ENCODE measurements at places on chromosomes 6 and 20.

DNA sequence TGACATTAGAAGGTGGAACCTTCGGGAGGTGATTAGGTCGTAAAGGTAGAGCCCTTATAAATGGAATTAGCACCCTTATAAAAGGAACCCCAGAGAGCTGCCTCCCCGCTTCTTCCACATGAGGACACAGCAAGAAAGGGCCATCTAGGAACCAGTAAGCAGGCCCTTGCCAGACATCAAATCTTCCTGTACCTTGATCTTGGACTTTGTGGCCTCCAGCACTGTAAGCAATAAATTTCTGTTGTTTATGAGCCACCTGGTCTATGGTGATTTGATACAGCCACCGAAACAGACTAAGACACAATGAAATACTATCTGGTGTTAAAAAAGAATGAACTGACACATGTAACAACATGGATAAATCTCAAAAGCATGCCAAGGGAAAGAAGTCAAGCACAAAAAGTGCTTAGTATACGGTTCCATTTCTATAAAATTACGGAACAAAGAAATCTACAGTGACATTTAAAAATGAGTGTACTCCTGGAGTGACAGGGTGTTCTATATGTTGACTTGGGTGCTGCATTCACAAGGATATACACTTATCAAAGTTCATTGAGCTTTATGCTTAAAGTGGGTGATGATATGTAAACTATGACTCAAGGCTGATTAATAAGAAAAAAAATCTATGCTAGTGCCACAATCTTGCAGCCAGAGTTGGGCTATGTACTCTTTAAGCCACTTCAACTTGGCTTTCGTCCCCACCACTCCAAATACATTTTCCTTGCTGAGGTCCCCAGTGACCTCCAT is 18.4 kb downstream of the SERPINB1 start:
- DNase-seq, result no peak
- H3K4me1 ChIP-seq, result peaks cover 6% of the 10 kb centered on the region
- H3K27ac ChIP-seq, result no peak overlapping the region

DNA sequence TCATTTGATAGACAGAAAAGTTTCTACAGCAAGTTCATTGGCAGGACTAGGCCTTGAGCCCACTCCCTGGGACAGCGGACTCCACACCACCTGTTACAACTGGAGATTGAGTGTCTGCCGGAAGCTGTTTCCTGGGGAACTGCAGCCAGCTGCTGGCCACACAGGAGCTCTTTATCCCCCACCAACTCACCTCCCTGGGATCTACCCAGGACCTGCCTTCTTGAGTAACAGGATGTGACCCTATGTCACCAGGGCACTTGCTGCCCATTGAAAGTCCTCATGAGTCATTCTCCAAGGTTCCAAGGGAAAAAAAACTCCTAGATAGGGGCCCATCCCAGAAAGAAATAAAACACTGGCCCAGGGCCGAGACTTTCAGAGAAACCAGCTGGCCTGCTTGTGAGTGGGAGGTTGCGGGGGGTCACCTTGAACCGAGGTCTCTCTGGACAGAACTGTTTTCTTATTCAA is 37.4 kb upstream of the SLC9A8 start:
- no peaks in the 10 kb centered on the region for H3K36me3 ChIP-seq
- no peak overlapping the region for H3K4me3 ChIP-seq
- H3K27ac ChIP-seq, result peak overlapping the region; percentile 25
- DNase-seq, result peak; percentile 91
- no peaks in the 10 kb centered on the region for H3K27me3 ChIP-seq

- no peak for DNase-seq
- H3K4me1 ChIP-seq, result no peaks in the 10 kb centered on the region
- H3K4me3 ChIP-seq, result no peak overlapping the region
- H3K27me3 ChIP-seq, result no peaks in the 10 kb centered on the region
- no peak overlapping the region for H3K27ac ChIP-seq
Observed at GRCh38 chr20:23652371-23652770, 14.6 kb upstream of the CST3 start.

DNA sequence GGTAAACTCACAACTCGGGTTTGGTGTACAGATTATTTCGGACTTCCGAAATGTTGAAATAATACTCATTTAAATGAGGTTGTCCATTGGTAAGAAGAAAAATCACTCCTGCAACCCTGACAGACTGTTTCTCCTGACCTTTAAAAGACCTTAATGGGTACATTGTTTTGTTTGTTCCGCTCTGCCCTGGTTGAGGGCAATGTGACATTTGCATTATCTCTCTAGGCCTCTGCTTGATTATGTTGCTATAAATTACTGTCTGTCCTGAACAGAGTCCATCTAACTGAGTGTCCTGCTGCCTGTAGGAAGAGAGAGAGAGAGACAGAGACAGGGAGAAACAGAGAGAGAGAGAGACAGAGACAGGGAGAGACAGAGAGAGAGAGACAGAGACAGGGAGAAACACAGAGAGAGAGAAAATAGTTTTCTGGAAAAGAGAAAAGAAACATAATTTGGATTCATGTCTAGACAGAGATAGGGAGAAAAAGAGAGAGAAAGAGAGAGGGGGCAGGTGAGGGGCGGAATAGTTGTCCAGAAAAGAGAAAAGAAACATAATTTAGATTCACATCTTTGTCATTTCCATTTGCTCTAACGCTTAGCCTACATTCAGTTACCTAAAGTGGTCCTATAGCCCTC is 83.2 kb downstream of the SHLD1 start:
- no peak for DNase-seq
- H3K36me3 ChIP-seq, result no peaks in the 10 kb centered on the region
- no peak overlapping the region for H3K4me3 ChIP-seq
- no peak overlapping the region for H3K27ac ChIP-seq
- H3K27me3 ChIP-seq, result no peaks in the 10 kb centered on the region
- H3K4me1 ChIP-seq, result no peaks in the 10 kb centered on the region

- no peaks in the 10 kb centered on the region for H3K4me1 ChIP-seq
- no peaks in the 10 kb centered on the region for H3K27me3 ChIP-seq
Observed at GRCh38 chr6:122347280-122347679, 52.2 kb upstream of the HSF2 start.

DNA sequence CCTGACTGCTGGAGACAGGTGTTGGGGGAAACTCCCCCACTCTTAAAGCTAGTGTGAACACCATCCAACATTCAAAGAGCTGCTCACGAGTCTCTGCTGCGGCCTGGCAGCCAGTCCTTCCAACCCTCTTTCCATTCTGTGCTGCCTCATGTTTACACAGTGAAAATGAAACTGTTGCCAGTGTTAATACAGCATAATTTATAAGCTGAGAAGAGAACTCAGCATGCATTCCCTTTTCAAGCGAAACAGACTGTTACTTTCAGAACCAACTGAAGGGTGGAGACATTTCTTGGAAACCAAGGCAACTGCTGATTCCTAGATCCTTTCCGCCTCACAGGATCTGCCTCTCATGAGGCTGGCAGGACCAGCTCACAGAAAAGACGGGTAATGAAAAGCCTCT is 533.8 kb upstream of the ID4 start:
- H3K27ac ChIP-seq, result peak overlapping the region; percentile 29
- no peaks in the 10 kb centered on the region for H3K36me3 ChIP-seq
- DNase-seq, result no peak
- no peaks in the 10 kb centered on the region for H3K4me1 ChIP-seq
- H3K4me3 ChIP-seq, result no peak overlapping the region

DNA sequence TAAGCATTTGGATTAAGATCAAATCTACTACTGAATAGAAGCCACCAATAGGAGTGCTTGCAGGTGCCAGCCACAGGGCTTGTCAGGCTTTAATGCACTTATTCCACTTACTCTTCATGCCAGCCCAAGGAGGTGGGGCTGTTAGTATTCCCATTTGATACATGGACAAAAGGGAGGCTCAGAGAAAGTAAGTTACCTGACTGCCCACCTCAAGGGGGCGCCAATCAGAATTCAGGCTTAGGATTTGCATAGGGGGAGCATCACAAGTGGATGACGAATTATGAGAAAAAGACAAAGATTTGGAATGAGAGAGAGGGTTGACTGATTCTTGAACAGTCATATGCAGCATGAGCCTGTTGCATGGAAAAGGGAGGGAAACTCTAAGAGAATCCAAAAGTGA is 188.4 kb upstream of the TSHZ2 start:
- H3K27ac ChIP-seq, result no peak overlapping the region
- no peaks in the 10 kb centered on the region for H3K36me3 ChIP-seq
- H3K4me1 ChIP-seq, result no peaks in the 10 kb centered on the region

DNA sequence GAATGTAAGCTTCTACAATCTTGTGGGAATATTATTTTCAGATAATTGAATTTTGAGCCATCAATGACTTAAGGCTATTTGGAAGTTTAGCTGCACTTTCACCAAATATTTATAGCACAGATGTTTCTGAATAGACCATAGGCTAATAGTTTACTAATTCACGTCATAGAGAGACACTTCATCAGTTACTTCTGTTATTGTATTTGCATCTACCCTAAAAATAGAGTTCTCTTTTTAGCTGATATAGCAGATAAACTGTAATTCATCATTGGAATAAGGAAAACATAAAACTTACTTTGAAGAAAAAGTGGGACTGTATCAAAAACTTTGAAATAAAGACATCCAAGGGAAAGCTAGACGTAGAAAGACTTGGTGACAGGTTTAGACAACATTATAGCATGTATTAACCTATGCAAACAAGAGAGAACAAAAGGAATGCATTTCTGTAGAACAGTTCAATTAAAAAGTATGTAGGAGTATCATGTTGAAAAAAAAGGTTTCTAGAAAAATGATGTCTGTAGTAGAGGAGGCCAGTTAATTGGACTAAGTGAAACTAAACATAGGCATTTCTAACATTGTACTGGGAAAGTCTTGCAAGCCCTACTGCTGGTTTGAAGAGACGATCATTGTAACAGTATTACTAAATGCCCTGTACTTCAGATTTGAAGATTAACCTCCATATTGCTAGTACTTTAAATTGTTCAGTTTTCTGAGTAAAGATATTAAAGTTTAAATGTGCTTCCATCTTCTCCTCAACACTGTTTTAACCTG is 123.3 kb downstream of the ZFAND3 start:
- no peak overlapping the region for H3K27ac ChIP-seq
- no peaks in the 10 kb centered on the region for H3K36me3 ChIP-seq
- DNase-seq, result no peak
- no peaks in the 10 kb centered on the region for H3K27me3 ChIP-seq
- H3K4me3 ChIP-seq, result no peak overlapping the region
- H3K4me1 ChIP-seq, result peaks cover 4% of the 10 kb centered on the region

GRCh38 chr6:169963581-169964297 is 212.3 kb downstream of the ERMARD start:
- no peak overlapping the region for H3K27ac ChIP-seq
- no peaks in the 10 kb centered on the region for H3K27me3 ChIP-seq
- H3K4me1 ChIP-seq, result no peaks in the 10 kb centered on the region
- DNase-seq, result no peak

GRCh38 chr6:32133786-32134185 is 3.7 kb upstream of the FKBPL start:
- no peaks in the 10 kb centered on the region for H3K27me3 ChIP-seq
- no peak overlapping the region for H3K4me3 ChIP-seq
- DNase-seq, result no peak
- no peak overlapping the region for H3K27ac ChIP-seq

- DNase-seq, result no peak
- no peaks in the 10 kb centered on the region for H3K4me1 ChIP-seq
- H3K36me3 ChIP-seq, result no peaks in the 10 kb centered on the region
- H3K27ac ChIP-seq, result no peak overlapping the region
- no peaks in the 10 kb centered on the region for H3K27me3 ChIP-seq
Observed at GRCh38 chr6:80145509-80145908, 39.0 kb downstream of the BCKDHB start.

DNA sequence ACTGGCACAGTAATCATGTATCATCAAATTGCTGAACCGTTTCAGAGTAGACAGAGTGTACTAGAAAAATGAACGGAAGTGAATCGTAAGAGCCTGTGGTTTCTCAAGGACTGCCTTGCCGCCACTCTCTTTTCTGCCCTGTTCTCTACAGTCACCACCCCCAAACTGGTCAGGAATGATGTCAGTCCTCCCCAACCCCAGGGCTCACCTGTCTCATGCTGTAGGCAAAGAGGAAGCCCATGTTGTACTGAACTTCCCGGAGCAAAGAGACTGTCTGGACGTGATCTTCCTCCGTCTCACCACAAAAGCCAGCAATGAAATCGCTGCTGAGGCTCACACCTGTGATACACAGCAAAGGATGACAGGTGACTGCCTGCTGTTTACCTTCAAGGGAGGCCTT is 31.0 kb downstream of the CDK5RAP1 start:
- peaks cover 20% of the 10 kb centered on the region for H3K4me1 ChIP-seq
- no peak for DNase-seq
- peaks cover 11% of the 10 kb centered on the region for H3K36me3 ChIP-seq
- no peak overlapping the region for H3K27ac ChIP-seq
- H3K4me3 ChIP-seq, result no peak overlapping the region
- no peaks in the 10 kb centered on the region for H3K27me3 ChIP-seq

- H3K4me1 ChIP-seq, result no peaks in the 10 kb centered on the region
- no peak overlapping the region for H3K27ac ChIP-seq
- H3K36me3 ChIP-seq, result no peaks in the 10 kb centered on the region
- peaks cover 3% of the 10 kb centered on the region for H3K27me3 ChIP-seq
- no peak for DNase-seq
Observed at GRCh38 chr6:165811512-165811911, 148.5 kb upstream of the PDE10A start.

- no peaks in the 10 kb centered on the region for H3K36me3 ChIP-seq
- no peaks in the 10 kb centered on the region for H3K27me3 ChIP-seq
- H3K27ac ChIP-seq, result no peak overlapping the region
- no peak overlapping the region for H3K4me3 ChIP-seq
- no peaks in the 10 kb centered on the region for H3K4me1 ChIP-seq
Observed at GRCh38 chr6:18656506-18656905, 269.4 kb downstream of the RNF144B start.

- H3K27me3 ChIP-seq, result peaks cover 13% of the 10 kb centered on the region
- H3K27ac ChIP-seq, result no peak overlapping the region
- DNase-seq, result no peak
- H3K36me3 ChIP-seq, result no peaks in the 10 kb centered on the region
- no peak overlapping the region for H3K4me3 ChIP-seq
Observed at GRCh38 chr6:168640181-168640580, 199.2 kb downstream of the SMOC2 start.

- DNase-seq, result no peak
- H3K27me3 ChIP-seq, result no peaks in the 10 kb centered on the region
- peaks cover 10% of the 10 kb centered on the region for H3K4me1 ChIP-seq
- no peak overlapping the region for H3K4me3 ChIP-seq
Observed at GRCh38 chr6:20415304-20415703, 13.6 kb downstream of the E2F3 start.

GRCh38 chr6:12567682-12568081 is 148.9 kb upstream of the PHACTR1 start:
- no peak for DNase-seq
- H3K27me3 ChIP-seq, result no peaks in the 10 kb centered on the region
- peaks cover 2% of the 10 kb centered on the region for H3K4me1 ChIP-seq
- no peaks in the 10 kb centered on the region for H3K36me3 ChIP-seq

DNA sequence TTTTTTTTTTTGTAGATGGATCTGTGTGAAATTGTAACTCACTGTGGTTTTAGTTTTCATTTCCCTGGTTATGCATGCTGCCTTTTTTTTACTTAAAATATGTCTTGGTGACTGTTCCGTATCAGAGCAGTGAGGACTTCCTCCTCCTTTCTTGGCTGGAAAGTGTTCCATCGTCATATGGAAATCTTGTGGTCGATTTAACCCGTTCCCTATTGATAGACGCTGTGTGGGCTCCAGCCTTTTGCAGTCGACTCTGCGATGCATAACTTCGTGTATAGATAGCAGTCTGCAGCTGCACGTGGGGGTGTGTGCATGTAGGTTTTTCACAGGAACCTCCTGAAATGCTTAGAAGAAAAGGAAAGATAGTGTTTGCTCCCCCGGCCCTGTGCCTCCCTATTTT is 28.1 kb upstream of the PNPLA1 start:
- H3K4me3 ChIP-seq, result no peak overlapping the region
- H3K4me1 ChIP-seq, result no peaks in the 10 kb centered on the region
- no peaks in the 10 kb centered on the region for H3K36me3 ChIP-seq
- no peaks in the 10 kb centered on the region for H3K27me3 ChIP-seq
- H3K27ac ChIP-seq, result no peak overlapping the region
